ENCODE measurements at places on chromosomes 1 and 21. TPM values are rescaled to one million over a fixed set of nuclear protein-coding genes. Genes with fewer than 3 reads are reported as not detected.
A peak's percentile ranks its signal among the peaks of the same experiment; 100 is the strongest.

GRCh38 chr1:193058529-193059281 is 455 bp downstream of the UCHL5 start:
- peak; percentile 61 for DNase-seq

The TMPRSS15 gene
- not detected for total RNA-seq

GRCh38 chr1:199546323-199546722 is 481.2 kb upstream of the NR5A2 start:
- DNase-seq, result peak; percentile 29

- no peak for DNase-seq
Observed at GRCh38 chr1:177172866-177173265, 2.1 kb downstream of the BRINP2 start.

The ADGRL4 gene
- 5.0 TPM for total RNA-seq

The FCGR3B gene
- total RNA-seq, result not detected

GRCh38 chr1:41073971-41074370 is 52.4 kb upstream of the SLFNL1 start:
- peak; percentile 14 for DNase-seq

DNA sequence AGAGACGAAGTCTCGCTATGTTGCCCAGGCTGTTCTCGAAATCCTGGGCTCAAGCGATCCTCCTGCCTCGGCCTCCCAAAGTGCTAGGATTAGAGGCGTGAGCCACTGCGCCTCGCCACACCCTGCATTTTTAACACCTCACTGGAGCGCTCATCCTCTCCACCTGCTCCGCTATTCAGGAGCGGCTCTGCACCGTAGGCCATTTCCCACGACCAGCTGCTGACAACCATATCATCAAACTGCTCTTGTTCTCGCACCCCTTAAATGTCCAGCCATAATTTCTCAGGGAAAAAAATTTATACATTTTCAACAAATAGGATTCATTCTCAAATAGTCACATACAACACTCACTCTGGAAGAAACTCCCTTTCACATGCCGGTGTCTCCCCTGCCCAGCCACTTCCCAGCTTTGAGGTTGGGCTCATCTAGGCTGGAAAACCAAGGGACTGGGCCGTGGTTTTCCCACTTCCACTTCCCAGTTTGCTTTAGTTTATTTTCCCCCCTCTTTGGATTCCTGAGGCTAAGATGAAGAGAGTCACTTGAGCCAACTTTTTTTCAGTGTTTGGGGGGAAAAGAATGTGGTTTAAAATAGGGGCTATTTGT is 639 bp upstream of the IPO9 start:
- no peak for DNase-seq

The KCNA2 gene
- under 0.01 TPM for total RNA-seq

The BEST4 gene
- total RNA-seq, result under 0.01 TPM

The REN gene
- total RNA-seq, result 0.17 TPM
